H9 (cell line): ENCODE measurements at places on chromosomes 3 and 15.

- DNase-seq, result no peak
Measured at GRCh38 chr15:89806559-89807550, 7.8 kb downstream of the ANPEP start.

GRCh38 chr3:67661089-67661488 lies 6.7 kb upstream of the SUCLG2 start:
- no peak for DNase-seq

GRCh38 chr3:132638706-132639105 lies 20.9 kb downstream of the ACAD11 start:
- no peak for DNase-seq

DNA sequence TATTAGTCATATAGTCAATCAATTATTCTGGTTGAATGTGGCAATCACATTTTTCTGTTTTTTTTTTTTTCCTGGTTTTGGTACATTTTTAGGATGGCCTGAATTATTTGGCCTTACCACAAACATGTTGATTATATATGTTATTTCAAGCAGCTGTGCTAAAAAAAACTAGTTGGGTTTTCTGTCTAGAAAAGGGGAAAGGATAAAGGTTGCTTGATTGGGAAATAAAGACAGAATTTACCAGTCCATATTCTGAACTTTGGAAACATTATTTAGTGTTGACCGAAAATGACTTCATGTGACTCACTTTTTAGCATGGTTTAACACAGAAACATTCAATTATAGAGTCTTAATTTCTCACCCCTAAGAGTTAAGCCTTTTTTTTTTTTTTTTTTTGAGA lies 8.1 kb downstream of the MORF4L1 start:
- DNase-seq, result no peak

- DNase-seq, result peak; percentile 77
Measured at GRCh38 chr3:123489400-123490004, 40.6 kb upstream of the ADCY5 start.

DNA sequence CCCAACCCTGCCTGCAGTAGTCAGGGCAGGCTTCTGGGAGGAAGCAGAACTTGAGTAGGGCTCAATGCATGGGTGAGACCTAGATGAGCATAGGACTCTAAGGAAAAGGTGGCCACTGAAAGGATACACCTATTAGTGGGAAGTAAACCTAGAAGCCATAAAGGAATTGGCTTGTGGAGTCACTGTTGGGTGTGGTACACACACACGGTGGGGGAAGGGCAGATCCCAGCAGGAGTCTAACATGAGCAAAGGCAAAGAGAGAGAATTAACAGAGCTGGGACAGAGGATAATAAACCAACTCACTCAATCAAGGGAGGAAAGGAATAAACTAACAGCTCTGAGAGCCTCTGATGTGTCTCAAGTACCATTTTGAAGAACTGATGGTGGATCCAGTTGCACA lies 23.1 kb downstream of the DAPK2 start:
- no peak for DNase-seq

DNA sequence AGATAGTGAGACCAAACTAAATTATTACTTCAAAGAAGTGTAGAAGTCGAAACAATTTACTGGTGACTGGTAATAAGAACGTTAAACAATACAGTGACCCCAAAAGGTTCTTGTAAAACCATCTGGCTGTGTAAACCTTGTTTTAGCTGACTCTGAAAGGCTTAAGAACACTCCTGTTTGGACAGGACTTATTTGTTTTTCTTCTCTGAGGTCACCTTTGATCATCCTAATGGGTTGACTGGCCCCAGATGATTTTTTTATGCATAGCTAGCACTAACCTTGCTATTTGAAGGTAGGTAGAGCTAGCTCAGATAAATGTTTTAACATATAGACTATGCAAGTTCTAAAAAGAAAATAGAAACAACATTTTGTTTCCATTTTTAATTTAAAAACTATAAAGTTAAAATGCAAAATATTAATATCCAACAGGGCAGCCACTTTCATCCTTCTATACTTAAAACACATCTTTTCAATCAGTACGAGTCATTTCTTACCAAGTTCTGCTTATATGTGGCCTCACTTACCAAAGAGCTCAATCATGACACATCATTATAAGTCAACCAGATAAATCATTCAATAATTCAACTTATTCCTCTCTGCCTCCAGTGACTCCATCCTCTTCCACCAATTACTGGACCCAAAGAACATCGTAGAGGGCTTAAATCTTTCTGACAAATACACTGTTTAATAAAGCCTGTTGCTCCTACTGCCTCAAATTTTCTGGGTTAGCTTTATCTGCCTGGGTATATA lies 158.8 kb downstream of the SSR3 start:
- no peak for DNase-seq

DNA sequence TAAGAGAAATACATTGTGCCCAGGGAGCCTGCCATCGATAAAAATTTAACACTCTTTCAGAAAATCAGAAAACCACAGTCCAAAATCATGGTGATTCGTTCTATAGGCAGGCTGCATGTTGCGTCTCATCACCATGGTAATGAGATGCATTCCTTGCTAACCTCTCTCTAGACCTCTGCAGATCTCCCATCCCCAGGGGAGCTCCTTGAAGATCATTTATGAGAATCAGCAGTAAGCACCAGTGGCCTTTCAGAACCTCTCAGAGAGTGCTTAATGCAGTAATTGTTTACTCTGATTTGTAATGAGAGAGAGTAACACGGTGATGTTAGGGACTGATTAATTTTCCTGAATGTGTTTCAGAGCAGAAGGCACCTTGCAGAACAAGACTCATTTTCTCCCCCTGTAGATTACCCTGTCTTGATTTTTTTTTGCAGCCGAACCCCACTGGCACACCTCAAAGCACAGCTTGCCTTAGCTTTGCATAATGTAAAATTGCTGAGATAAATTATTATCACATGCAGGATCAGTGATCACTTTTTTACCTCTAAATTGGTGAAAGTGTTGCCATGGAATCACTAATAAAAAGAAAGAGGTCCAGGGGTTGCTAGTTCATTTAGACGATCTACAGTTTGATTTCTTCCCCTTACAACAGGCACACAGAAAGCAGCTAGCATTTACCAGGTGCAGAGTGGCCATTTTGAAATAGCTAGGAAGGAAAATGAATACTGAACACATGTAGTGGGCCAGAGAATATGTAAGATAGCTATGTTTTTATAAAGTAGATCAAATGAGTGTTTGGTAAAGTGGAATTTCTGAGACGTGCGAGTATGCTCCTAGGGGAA lies 98.9 kb upstream of the CHL1 start:
- no peak for DNase-seq

DNA sequence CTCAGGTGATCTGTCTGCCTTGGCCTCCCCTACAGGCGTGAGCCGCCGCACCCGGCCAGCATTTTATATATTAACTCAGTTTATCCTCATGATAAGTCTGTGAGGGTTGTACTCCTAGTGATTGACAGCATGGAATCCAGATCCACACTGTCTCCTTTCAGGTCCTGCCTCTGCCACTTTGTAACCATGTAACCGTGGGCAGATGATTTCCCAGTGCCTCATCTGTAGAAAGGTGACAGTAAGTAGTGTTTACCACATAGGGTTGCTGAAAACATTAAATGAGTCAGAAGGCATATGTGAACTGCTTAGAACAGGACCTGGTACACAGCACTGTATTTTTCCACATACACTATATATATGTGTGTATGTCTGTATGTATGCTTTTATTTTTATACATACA lies 2.4 kb downstream of the FYTTD1 start:
- DNase-seq, result no peak

GRCh38 chr3:107367353-107367752 lies 9.9 kb upstream of the CCDC54 start:
- DNase-seq, result no peak

GRCh38 chr3:128775906-128776542 lies 50.0 kb downstream of the RAB7A start:
- DNase-seq, result no peak

DNA sequence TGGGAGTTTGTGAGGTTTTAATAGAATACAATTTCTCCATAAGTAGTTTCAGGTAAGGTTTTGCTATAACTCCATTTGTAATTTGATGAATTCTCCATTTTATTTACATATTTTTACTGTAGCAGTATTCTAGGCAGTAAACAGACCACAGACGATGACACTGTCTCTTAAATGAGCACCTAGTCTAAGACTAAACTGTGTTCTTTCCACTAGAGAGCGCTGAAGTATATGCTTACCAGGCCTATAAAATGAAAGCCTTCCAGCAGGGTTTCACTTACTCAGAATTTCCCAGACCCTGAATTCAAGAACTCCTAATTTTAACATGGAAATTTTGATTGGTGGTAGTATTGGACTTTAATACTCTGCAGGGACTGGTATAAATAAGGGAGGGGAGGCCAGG lies 41.6 kb downstream of the POLG start:
- DNase-seq, result no peak

GRCh38 chr3:128353361-128353965 lies 113.2 kb downstream of the DNAJB8 start:
- no peak for DNase-seq

- DNase-seq, result no peak
Measured at GRCh38 chr3:63980830-63981498, 42.3 kb downstream of the PSMD6 start.

- DNase-seq, result no peak
Measured at GRCh38 chr3:193236599-193236998, 4.4 kb upstream of the PLAAT1 start.

DNA sequence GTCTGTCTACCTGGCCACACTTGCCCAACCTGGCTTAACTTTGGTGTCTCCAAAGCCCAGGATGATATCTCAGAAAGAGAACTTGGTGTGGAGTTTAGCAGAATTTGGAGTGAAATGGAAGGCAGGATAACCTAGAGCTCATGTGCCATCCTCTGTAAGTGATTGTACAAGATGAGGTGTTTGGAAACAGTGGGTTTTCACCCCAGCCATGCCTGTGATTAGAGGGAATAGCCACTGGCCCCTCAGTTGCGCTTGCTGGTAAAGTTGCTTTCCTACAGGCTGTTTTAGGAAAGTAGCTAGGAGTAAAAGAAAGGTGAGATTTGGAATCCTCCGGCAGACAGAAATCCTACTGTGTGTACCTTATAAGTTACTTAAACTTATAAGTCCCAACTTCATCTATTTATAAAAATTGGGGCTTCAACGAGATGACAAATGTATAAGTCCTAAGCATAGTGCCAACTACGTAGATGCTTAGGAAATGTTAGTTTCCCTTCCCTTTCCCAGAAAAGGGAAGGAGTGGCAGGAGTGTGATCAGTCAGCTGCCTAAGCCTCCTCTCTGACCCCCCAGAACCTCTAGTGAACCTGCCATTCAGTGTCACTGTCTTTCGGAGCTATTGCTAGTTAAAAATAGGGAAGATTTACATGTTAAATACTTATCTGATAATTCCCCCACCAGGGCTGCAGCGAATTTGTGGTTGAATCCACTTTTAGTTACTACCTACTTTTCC lies 13.4 kb upstream of the BMF start:
- DNase-seq, result no peak

- no peak for DNase-seq
Measured at GRCh38 chr15:76368122-76368621, 31.6 kb downstream of the ISL2 start.

DNA sequence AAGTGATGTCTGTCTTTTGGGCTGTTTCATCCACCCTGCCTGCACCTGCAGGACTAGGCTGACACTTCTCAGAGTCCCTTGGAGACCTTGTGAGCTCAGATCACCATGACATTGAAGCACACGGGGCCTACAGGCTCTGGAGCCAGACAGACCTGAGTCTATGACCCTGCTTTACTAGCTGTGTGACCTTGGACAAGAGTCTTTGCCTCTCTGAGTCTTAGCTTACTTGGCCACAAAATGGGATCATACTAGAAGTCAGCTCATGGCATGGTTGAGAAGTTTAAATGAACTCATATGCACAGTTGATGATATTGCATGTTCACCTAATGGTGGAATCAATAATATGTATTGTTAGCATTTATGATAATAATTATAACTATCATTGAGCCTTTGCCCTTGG lies 102.9 kb upstream of the SMAD3 start:
- DNase-seq, result no peak

DNA sequence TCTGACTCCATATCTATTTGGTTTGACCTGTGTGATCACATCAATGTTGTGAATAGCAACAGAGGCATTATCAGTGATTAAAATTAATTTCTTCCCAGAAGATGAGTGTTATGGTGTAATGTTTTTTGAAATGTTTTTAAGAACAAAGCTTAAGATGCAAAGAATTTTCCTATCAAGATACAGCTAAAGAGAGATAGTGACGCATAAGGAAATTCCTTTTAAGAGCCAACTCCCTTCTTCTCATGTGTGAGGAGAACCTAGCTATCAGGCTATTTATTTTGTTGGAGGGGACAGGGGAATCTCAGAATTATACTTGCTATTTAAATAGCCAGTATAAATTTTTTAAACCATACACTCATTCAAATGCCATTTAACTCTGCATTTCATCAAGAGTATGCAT lies 71.3 kb downstream of the COL8A1 start:
- DNase-seq, result no peak

DNA sequence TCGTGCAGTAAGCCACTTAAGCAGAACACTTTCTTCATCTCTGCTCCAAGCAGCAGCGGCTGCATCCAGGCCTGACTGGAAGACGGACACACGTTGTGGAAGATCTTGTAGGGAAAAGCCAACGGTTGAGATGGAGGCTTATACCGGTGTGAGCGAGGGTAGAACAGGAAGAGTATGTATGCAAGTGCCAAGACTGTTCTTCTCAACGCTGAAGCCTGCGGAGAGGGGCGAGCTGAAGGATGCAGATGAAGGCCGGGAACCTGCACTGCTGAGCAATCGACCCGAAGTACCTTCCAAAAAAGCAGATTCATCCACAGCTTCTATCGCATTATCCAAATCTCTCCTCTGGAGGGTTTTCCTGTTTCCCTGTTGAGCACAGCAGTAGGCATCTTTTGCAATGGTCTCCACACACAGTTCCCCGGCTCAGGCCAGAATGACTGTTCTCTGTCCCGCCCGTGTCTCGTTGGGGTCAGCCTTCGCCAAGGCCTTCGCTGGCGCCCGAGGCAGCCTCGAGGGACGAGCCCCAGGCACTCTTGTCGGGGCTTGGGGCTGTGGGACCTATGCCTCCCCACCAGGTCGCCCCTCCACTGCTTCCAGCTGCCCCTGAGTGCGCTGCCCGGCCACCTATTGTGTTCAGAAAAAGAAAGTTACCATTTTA lies 22.2 kb upstream of the DYNC1LI1 start:
- peak; percentile 55 for DNase-seq

- no peak for DNase-seq
Measured at GRCh38 chr3:120506076-120506827, 55.5 kb upstream of the FSTL1 start.

DNA sequence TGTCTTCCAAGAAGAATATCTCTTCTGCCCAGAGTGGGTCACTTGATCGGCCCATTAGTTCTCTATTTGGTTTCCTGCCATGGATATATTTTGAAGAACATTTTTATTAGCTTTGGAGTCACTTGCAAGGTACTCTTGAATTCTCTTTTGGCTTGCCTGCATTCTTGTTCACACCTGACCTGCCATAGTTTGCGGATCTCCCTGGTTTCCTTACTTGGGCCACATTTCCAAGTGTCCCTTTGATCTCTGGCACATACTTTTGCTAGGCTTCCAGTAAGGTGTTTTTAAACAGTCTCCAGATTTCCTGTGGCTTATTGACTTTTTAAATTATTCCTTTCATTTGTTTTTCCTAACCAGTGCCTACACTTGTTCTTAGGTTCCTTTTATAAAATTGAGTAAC lies 488.5 kb upstream of the MDFIC2 start:
- no peak for DNase-seq

- no peak for DNase-seq
Measured at GRCh38 chr15:30870681-30871080, 33.0 kb upstream of the FAN1 start.

- DNase-seq, result no peak
Measured at GRCh38 chr3:16508591-16508995, 4.9 kb downstream of the RFTN1 start.

GRCh38 chr3:193614430-193614829 lies 21.4 kb downstream of the OPA1 start:
- DNase-seq, result no peak
